ENCODE measurements at places on chromosomes 5 and 9.
A peak's percentile ranks its signal among the peaks of the same experiment; 100 is the strongest.

GRCh38 chr5:4640795-4641194 lies 499.3 kb upstream of the ADAMTS16 start:
- no peak for DNase-seq

GRCh38 chr5:129670957-129671500 lies 76.9 kb upstream of the MINAR2 start:
- DNase-seq, result no peak

DNA sequence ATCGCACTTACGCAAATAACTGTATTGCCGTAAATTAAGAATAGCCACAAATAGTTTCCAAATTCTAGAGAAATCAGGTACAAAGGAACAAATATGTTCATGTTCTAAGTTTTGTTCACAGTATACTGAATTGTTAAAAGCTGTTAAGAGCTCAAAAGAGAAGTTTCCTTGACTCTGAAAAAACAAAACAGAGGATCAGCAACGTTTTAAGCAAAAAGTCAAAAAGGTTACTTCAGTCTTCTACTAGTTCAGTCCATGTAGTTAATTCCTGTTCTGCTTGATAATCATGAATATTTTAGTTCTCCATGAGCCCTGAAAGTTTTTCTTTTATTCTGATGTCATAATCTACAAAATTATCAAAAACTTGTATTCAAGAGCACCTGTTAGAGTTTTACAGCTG lies 128.6 kb upstream of the MAST4 start:
- DNase-seq, result no peak

GRCh38 chr9:115039516-115040120 lies 78.3 kb downstream of the TNC start:
- DNase-seq, result no peak

DNA sequence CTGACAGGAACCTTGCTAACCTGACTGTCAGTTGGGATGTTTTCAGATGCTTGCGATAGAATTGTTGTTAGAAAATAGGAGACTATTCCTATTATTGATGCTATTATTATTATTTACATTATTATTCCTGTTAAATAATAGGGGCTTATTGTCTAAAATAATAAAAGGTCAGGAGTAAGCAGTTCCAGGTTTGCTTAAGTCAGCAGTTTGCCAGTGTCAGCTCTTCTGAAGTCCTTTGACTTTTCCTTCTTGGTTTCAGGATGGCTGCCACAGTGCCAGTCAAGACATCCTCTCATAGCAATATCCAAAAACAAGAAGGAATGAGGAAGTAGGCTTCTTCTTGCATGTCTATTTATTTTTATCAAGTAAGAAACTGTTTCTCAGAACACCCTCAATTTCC lies 141.7 kb upstream of the MARCHF11 start:
- DNase-seq, result no peak

DNA sequence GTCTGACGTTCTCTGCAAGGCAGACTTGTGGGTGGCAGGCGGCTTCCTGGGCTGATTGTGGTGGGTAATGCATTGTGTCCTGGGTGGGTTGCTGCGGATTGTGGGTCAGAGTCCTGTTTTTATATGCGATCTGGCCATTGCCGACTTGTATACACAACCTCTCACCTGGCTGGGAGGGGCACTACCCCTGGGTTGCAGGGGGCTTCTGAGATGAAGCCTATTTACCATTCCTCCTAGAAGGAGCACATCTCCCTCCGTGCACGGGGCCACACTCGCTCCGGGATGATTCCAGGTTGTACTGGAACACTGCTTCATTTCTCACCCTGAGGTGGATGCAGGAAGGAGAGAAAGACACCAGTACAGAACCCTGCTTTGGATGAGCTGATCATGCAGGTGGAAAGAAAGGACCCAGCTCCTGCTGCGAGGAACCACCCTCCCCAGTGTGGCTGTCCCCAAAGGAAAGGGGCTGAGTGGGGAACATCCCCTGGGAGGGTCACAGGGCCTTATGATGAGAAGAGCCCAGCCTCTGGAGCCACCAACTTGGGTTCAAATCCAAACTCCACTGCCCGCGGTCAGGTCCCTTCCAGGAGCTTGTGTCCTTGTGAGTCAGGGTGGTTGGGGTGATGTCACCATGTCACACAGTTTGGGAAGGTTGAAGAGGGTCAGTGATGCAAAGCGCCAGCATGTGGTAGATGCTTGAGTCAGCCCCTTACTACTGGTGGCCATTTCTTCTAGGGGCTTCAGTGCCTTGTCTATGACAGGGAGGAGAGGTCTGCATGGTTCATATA lies 151.8 kb upstream of the COL5A1 start:
- DNase-seq, result no peak

DNA sequence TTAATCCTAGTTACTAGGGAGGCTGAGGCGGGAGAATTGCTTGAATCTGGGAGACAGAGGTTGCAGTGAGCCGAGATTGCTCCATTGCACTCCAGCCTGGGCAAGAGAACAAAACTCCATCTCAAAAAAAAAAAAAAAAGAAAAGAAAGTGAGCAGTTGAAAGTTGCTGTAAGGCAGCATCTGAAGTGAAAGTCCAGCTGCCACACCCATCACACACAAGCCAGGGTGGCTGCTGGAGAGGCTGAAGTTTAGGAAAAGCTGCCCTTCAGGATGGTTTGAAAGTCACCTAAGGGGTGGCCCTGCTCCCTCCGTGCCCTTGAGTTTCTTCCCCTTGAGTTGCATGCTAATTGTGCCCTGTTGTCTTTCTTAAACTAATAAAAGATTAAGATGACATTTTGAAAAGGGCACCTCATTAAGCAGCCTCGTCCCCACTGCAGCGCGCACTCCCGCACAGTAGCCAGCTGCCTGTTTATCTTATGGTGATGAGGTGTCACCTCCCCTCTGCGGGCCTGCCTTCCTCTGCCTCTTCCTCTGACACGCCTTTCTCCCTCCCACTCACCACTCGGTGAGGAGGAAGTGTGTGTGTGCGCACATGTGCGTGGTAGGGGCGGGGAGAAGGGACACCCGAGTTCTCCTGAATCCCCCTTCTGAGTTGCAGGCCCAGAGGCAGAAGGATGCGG lies 104.2 kb upstream of the PANK3 start:
- no peak for DNase-seq

GRCh38 chr5:109935833-109936490 lies 246.2 kb downstream of the MAN2A1 start:
- no peak for DNase-seq

DNA sequence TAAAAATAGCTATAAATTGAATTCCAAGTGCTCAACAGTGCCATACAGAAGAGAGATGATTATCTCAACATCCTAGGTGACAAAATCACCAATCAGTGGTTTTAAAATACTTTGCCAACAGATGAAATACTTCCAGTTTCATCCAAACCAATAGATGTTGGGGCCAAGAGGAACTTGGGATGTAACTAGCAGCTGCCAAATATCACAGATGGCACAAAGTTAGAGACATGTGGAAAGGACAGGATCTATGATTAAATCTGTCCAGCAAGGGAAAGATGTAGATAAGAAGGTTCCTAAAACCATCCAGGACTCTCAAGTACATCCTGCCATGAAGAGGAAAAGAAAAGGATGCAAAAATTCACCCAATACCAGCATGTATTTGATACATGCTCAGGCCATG lies 23.8 kb downstream of the TRPM3 start:
- peak; percentile 85 for DNase-seq

- no peak for DNase-seq
These were observed 7.0 kb upstream of the C9 start for GRCh38 chr5:39371367-39371635.

GRCh38 chr5:155416765-155417164 lies 403.2 kb downstream of the KIF4B start:
- no peak for DNase-seq

DNA sequence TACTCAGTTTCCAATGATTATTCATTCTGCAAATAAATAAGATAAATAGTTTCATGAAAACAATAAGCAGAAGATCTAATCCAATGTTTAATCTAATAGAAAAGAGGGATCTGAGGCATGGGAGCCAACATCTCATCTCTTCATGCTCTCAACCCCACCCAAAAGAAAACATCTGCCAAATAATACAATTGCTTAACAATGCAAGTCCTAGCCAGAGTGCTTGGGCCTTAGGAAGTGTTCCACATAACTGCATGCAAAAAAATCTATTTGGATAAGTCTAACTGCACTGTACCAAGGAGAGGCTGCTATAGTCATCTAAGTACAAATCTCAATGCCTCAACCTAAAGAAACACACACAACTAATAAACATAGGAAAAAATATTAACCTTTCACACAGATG lies 606.0 kb downstream of the CDH9 start:
- DNase-seq, result no peak

GRCh38 chr9:15248621-15249020 lies 58.4 kb downstream of the TTC39B start:
- DNase-seq, result no peak

DNA sequence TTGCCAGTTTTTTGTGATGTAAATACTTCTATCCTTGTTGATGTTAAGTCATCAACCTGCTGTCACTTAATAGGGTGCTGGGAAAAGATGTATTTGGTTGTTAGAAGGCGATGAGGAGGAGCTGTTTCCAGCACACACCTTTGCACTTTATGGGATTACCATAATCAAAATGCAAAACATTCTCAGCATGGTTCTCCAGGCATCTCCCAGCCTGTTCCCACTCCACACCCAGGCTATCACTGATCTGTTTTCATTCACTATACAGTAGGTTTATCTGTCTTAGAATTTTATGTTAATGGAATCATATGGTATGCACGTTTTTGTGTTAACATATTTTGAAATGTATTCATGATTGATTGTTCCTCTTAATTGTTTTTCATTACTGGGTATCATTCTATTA lies 35.9 kb downstream of the PCSK5 start:
- DNase-seq, result no peak

GRCh38 chr9:101840694-101841188 lies 102.3 kb upstream of the GRIN3A start:
- no peak for DNase-seq

GRCh38 chr5:120365656-120366446 lies 98.2 kb upstream of the PRR16 start:
- no peak for DNase-seq

DNA sequence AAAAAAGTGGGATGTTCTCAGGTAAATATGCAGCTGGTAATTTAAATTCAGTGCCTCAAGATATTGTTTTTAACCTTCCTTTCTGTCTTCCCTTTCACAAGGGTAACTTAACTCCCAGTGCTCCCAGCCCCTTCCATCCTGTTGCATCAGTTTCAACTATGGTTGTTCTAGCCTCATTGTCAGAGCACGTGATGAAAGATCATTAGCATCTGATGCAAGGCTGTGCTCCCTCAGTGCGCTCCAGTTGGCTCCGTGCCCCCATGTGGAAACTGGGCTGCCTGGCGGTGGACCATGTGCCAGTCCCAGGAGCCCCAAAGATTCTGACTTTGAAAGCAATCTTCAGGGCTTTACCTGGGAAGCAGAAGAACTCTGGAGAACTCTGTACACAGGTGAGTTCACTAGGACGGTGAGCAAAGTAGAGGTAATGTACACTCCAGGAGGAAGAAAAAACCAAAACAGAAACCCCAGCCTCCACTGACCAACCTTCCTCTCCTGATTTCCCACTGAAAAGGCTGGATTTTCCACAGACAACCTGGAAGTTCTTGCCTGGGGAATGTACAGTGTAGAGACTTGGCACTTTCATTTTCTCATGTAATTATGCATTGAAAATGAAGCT lies 96.9 kb downstream of the SLC1A3 start:
- DNase-seq, result no peak

DNA sequence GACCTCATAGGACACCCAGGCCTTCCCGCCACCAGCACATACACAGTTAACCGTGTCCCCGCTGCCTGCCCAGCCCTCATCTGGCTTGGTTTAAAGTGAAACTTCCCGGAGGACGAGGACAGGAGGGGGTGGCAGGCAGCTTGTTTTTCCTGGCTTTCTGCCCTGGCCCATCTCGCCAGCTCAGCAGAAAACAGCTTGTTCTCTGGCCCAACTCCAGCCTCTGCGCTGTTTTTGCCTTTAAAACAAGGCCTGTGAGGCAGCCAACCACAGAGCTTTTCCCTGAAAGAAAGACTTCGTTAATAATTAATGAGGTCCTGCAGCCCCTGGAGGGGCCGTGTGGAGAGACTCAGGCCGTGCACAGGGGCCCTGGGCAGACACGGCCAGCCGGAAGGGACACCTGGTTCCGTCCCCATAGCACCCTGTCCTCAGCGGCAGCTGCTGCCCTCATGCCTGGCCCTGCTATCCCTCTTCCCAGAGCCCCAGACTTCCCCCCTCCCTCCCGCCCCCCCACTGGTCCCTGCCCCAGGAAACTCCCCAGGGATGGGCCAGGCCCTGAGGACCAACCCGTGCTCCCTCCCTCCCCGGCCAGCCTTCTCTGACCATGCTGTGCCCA lies 108.7 kb downstream of the RXRA start:
- peak; percentile 91 for DNase-seq

- DNase-seq, result no peak
These were observed 189.5 kb downstream of the TMEM38B start for GRCh38 chr9:105883847-105884246.

DNA sequence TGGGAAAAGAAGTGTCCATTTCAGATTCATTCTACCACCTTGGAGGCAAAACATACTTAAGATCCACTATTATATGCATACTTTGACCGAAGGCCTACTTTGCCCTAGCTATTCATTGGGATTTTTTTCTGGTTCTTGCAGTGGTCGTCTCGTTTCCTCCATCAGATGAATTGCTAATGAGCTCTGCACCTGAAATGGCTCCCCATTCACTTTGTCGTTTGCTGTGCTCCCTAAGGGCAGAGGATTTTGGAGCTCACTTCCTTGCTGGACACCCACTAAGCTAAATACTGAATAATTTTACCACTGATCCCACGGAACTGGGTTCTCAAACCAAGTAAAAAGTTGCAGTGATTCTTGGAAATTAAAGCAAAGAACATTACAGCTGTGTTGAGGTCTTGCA lies 1.9 kb downstream of the KDM3B start:
- DNase-seq, result no peak

- no peak for DNase-seq
These were observed 112.2 kb downstream of the ACTBL2 start for GRCh38 chr5:57370376-57370775.

DNA sequence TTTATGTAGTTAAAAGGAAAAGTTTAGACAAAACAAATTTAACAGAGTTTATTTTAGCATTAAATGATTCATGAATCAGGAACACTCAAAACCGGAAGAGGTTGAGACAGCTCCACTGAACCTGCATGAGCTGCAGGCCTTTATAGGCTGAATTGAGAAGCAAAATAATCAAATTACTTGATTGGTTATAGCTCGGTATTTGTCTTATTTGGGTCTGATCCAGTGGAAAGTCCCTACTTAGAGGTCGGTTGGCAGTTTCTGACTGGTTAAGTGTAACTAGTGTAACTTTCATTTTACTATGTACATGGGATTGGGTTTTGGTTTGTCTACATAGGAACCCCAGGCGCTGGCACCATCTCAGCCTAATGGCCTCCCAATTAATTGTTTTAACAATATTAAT lies 74.1 kb upstream of the PIK3R1 start:
- no peak for DNase-seq

GRCh38 chr9:134331186-134332025 lies 5.2 kb downstream of the RXRA start:
- no peak for DNase-seq

GRCh38 chr5:178670351-178670885 lies 43.6 kb upstream of the CLK4 start:
- DNase-seq, result no peak

DNA sequence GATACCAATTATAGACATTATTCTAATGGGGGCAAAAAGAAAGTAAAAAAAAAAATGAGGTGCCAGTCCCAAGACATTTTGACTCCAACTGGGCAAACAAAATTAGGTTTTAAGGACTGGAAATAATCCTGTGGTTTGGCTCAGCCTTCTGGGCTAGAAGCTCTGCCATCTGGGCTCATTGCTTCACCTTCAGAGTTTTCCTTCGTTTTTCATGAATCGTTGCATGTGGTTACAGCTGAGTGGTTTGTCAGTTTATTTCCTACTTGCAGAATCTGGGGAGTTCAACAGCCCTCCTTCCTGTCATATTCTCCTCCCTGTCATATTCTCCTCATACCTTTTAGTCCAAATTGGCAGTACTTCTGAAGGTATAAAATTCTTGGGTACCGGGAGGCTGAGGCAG lies 12.0 kb downstream of the UGT3A2 start:
- DNase-seq, result no peak
